GM10248 (cell line): ENCODE measurements at places on chromosomes 6 and 20.

DNA sequence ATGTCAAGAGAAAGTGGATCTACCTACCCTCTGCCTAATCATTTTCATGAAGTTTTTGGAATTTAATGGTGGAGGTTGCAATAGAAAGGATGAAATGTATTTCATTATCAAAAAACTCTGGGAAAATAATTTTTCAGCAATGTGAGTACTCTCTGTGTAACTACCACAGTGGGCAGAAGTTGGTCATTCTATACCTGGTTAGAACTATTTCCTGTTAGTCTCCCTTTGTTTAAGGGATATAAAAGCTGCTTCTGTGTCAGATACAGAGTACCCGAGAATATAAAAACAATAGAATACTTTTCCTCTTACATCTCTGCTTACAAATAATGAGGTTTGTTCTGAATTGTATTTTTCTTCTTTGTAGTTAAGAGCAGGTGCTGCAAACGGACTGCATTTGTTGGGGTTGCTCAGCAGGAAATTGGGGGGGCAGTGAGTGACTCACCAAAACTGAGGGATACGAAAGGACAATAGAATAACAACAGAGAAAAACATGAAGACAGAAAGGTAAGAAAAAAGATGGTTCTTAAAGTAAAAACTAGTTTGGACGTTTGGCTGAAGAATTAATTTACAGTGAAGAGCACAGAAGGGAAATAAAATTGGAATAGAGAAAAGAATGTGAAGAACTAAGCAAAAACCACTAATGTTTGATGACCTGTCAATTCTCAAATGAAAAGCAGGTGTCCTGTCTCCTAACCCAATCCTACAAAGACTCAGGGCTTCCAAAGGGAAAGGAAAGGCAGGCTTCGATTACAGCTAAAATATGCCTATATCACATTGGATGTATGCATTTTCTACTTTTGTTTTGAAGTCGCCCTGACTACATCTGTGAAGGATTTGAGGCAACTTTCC lies 703.1 kb downstream of the RFPL4B start:
- DNase-seq: no peak

GRCh38 chr20:51807720-51808250 lies 5.5 kb upstream of the SALL4 start:
- no peak for DNase-seq

- no peak for DNase-seq
Observed at GRCh38 chr6:53483423-53484353, 61.2 kb downstream of the GCLC start.

DNA sequence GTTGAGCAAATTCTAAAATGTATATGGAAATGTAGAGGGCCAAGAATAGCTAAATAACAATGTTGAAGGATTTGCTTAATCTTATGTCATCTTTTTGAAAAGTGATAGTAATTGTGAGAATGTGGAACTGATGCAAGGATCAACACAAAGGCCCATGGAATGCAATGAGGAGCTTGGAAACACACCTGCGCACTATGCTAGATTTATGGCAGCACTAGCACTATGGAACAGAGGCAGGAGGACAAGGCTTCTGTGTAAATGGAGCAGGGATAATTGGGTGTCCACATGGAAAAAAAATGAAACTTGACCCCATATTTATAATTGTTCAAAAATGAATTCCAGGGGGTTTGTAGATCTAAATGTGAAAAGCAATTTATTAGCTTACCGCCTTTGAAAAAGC lies 298.3 kb downstream of the FARS2 start:
- no peak for DNase-seq

DNA sequence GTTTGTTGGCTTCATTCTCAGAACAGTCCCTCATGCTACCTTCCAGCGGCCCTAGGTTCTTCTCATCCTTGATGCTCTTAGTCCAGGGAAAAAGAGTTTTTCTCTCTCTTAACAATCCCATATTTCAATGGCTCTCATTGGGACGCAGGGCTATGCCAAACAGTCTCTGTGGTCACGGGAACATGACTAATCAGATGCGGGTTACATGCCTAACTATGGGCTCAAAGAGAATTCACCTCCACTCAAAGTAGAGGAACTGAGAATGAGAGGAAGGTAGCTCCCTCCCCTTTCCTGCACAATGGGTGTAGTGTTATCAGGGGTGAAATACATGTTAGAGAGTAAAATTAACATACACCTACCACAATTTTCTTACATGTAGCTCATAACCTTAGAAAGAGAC lies 18.1 kb upstream of the ATRN start:
- DNase-seq: peak; percentile 37
